CMK (cell line): ENCODE measurements at places on chromosomes 16 and 17.

DNA sequence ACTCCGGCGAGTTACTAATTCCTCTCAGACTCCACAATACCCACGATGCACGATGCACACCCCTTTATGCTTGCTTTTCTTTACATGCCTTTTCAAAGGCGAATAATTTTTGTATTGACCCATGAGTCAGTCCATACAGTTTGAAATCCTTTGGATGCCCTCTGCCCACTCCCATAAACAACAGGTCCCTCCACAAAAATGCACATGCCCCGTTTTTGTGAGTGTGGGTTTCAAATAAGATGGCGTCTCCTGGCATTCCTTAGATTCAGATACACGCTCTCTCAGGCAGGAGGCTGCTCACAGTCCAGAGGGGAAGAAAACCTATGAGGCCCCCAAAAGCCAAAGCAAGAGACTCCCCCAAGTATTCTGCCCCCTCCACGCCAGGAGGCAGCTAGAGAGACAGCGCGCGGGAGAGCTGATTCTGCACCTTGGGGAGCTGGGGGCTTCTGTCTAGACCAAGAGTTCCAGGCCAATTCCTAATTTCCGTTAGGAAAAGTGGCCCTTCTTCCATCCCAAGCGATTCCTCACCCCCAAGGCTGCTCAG lies 19.6 kb upstream of the HOXB9 start:
- DNase-seq: no peak

- DNase-seq: no peak
Measured at GRCh38 chr16:88306411-88306810, 76.3 kb upstream of the ZNF469 start.

DNA sequence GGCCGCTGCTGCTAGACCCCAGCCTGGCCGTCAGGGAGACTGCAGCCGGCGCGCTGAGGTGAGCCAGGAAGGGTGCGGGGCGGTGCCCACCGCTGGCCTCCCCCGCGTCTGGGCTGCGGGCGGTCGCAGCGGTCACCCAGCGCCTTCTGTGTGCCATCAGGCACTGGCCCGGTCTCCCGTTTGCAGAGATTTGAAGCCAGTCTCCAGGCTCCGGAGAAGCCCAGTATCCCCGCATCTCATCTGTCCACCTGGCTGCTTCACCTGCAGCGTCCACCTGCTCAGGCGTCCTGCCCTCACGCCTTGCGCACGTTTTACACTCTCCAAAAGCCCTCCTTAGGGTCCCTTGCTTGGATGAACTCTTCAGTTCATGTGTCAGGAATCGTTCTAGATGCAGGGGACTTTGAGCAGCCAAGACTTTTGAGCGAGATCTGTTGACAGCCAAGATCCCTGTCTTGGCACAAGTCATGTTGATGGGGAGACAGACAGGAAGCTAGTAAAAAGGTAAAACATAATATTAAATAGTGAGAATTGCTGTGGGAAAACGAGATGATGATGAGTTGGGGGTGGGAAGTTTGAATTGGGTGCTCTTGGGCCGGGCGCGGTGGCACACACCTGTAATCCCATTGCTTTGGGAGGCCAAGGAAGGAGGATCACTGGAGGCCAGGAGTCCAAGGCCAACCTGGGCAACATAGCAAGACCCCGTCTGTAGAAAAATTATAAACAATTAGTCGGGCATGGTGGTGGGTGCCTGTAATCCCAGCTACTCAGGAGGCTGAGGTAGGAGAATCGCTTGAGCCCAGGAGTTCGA lies 916 bp downstream of the HEATR3 start:
- DNase-seq: no peak

- no peak for DNase-seq
Measured at GRCh38 chr16:56448005-56448404, 3.1 kb downstream of the NUDT21 start.

- no peak for DNase-seq
Measured at GRCh38 chr17:38917259-38917658, 8.2 kb upstream of the LASP1NB start.

- DNase-seq: no peak
Measured at GRCh38 chr17:72788950-72789585, 303.4 kb downstream of the SLC39A11 start.

DNA sequence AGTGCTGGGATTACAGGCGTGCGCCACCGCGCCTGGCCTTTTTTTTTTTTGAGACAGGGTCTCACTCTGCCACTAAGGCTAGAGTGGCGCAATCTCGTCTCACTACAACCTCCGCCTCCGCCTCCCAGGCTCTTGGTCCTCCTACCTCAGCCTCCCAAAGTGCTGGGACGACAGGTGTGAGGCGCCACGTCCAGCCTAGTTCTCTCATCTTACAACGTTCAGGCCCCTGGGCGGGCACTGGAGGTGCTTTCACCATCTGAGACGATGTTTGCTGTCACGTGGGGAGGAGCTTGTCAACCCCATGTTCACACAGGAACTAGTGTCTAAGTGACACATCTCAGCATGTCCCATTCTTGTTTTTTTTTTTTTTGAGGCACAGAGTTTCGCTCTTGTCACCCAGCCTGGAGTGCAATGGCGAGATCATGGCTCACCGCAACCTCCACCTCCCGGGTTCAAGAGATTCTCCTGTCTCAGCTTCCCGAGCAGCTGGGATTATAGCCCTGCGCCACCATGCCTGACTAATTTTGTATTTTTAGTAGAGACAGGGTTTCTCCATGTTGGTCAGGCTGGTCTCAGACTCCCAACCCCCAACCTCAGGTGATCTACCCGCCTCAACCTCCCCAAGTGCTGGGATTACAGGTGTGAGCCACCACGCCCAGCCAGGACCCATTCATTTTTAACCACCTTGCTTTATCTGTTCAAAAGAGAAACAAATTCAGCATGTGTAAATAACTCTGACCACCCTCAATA lies 5.2 kb upstream of the FANCA start:
- DNase-seq: no peak

DNA sequence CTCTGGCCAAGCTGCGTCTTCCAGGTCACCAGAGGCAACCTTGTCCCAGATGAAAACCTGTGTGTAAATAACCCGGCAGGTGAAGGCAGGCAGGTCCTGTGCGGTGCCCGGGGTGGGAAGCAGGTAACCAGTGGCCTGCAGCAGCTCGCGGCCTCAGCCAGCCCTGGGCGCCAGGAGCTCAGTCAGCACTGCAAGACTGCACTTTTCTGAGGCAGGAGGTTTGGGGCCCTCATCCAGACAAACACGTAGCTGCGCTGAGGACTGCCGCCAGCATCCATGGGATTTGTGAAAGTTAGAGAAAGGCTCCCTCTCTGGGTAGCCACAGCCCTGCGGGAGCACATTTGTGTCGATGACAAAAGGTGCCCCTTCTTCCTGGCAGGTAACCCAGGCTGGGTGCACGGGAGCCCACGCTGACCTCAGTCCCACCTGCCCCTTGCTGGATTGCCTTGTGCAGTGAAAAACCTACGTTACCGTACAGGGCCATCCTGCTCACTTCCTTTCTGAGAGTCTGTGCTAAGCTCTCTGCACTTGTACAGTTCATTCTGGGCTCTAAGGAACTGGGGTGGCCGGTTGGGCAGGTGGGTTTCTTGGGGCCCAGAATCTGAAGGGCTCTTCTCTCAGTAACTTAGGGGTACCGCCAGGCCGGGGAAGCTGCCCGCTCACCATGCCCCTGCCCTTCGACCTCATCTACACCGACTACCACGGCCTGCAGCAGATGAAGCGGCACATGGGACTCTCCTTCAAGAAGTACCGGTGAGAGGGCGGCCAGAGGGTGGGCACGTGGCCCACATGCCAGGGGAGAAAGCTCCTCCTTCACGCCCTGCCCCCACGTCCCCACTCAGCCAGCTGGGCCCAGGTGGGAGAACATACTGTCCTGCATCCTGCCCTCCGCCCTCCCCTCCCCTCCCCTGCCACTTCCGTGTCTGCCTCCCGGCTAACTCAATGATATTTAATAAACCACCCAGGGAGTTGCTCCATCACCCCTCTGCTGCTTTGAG lies 56.4 kb downstream of the MGAT5B start:
- DNase-seq: no peak

DNA sequence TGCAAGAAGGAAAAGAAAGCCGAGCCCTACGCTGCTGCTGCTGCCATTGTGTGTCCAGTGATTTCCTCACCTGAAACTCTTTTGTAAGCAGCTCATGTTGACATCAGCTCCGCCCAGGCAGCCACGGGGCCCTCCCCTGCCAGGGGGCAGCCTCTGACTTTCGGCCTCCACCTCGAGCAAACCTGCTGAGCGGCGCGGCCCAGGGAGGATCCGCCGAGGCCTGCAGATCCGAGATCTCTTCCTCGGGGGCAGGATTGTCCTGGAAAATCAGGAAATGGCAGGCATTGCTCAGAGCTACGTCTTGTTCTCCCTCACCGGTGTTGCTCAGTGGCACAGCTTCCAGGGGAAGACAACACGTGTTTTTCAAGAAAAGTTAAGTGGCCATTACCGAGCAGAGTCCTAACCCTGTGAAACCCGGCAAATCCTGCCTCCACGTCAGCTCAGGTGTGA lies 35.6 kb upstream of the ZNF750 start:
- no peak for DNase-seq

GRCh38 chr17:72184805-72185204 lies 64.0 kb downstream of the SOX9 start:
- DNase-seq: no peak

DNA sequence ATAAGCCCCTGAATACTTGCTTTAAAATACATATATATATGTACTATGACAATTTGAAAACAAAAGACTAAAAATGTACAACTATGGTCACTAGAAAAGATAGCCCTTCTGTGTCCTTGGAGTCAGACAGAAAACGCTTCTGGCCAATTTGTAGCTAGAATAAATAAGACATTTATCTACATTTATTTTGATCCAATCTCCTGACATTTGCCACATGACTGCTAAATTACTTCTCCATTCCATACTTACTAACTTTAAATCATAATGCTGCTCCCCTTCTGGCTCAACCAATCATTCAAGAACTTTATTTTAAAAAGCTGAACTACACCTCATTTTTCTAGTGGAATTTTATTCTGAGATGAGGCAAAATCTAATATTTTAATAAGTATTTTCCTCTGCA lies 65.8 kb downstream of the CYTH1 start:
- no peak for DNase-seq

DNA sequence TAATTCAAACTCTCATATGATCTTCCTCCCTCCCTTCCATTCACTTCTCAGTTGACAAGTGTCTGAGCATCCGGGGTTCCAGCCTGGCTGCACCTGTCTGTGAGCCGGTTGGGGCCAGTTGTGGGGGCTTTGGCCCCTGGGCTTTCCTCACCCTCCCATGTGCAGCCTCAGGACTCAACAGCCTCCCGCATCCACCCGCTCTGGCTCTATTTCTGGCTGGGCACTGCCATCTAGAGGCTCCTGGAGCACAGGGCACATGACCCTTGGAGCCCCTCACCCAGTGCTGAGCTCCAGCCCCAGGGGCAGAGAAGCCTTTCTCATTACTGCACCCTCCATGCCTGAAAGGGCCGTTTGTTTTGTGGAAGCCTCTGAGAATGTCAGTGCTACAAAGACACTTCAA lies 43.3 kb downstream of the HAPSTR1 start:
- DNase-seq: no peak

DNA sequence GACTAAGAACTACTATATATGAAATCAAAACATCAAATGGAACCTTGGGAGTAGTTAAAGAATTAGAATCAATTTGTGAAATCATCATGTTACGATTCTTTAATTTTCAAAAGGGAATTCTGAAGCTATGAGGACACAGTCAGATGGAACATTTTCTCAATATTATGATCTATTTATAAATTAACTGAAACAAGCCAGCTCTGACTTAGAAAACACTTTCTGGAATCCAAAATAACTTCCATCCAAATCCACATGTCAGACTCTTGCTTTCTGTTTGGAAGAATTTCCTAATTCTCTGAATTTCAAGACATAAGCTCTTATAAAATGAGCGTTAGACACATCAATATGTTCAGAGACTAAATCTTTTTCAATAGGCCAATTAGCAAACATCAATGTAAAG lies 737.7 kb upstream of the SOX9 start:
- DNase-seq: no peak

- DNase-seq: no peak
Measured at GRCh38 chr17:81831957-81832607, 1.0 kb downstream of the MCRIP1 start.

GRCh38 chr17:49995055-49995738 lies at the start of gene DLX3:
TSS of gene DLX3 (minus strand) at chr17:49995224. CDS start at chr17:49994998, 226 bp downstream.
- no peak for DNase-seq

GRCh38 chr17:3818786-3819185 lies 17.8 kb upstream of the ITGAE start:
- DNase-seq: no peak

- DNase-seq: no peak
Measured at GRCh38 chr17:50798424-50799288, 31.3 kb upstream of the ANKRD40CL start.

DNA sequence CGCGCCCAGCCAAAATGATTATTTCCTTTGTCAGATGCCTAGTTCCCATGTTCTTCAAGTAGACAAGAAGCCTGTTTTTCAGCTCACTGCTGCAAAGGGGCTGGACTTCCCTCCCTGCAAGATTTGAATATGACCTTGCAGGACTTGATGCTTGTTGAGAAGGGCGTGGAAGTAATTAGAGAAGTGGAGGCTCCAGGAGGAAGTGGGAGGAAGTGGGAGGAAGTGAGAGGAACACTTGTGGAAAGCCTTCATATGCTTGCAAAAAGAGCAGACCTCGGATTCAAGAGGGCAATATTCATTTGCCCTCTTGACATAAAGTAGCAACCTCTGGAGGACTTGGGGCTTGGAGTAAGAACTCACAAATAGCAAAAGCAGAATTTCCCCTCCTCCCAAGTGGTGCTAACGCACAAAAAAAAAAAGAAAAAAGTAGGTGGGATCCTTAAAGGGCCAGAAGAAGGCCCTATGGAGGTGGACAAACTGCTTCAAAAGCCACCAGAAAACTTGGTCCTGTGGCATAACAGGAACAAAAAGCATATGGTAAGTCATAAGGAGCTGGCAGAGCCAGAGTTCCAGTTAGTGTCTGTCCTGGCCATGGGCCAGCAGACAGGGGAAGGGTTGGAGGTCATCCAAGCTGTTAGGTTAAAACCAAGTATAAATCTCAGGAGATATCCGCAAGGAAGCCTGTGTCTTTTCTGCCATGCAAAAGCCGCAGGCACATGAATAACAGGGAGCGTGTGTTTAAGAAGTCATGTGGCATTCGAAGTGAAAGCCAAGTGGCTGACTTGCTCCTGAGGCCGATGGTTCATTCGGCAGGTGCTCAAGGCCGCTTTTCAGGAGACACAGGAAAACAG lies 20.6 kb upstream of the PRKAR1A start:
- DNase-seq: no peak

- DNase-seq: no peak
Measured at GRCh38 chr16:56520251-56520577, 390 bp upstream of the BBS2 start.

- no peak for DNase-seq
Measured at GRCh38 chr16:86414991-86415740, 95.2 kb upstream of the FOXF1 start.

DNA sequence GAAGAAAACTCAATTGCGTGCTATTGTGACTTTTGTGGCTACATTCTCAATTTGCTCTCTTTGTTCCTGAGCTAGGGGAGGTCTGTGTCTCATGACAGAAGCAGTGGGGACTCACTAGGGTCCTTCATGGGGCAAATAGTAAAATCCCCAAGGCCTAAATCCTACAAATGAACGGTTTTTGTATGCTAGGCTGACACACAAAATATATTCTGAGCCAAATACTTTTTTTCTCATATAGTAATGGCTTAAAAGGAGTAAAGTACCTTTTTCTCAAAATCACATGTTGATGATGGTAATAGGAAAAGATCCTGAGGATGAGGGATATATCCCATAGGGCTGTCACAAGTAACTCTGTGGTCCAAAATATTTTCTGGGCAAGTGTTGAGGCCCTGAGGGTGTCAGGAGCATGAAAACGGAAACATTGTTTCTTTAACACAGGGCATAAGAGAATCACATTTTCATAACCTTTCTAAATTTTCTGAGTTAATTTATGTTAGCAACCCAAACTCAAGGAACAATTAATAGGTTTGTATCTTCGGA lies 77.5 kb upstream of the CNTNAP4 start:
- DNase-seq: no peak
